Peyer's patch (tissue), 4 donors: ENCODE measurements at places on chromosomes 13 and 19. TPM values are rescaled to one million over a fixed set of nuclear protein-coding genes. Genes with fewer than 3 reads are reported as not detected.

DNA sequence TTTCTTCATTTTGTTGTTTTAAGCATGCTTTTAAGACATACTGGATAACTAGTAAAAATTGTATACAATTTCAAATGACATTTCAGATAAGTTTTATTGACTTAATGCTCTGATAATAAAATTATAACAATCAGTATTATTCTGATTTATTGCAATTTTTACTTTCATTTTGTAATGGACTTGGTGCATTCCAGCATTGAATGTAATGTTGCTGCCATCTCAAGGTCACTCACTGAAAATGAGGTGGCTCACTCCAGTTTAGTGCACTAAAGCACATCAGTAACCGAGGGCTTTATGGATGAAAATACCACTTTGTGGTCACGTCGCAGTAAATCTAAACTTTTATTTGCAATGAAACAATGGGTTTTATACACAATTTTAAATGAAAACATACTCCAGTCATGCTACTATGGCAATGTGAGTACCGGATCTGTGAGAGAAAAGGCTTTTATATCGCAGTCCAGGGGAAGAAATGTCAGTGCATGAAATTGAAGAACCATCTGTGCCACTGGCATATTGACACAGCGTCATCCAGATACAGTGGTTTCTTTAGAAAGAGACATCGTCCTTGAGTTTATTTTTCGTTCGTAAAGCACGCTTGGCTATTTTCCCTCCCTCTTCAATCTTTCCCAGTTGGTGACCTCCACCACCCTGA lies 20.7 kb upstream of the ZNF507 start:
- DNase-seq = no peak

DNA sequence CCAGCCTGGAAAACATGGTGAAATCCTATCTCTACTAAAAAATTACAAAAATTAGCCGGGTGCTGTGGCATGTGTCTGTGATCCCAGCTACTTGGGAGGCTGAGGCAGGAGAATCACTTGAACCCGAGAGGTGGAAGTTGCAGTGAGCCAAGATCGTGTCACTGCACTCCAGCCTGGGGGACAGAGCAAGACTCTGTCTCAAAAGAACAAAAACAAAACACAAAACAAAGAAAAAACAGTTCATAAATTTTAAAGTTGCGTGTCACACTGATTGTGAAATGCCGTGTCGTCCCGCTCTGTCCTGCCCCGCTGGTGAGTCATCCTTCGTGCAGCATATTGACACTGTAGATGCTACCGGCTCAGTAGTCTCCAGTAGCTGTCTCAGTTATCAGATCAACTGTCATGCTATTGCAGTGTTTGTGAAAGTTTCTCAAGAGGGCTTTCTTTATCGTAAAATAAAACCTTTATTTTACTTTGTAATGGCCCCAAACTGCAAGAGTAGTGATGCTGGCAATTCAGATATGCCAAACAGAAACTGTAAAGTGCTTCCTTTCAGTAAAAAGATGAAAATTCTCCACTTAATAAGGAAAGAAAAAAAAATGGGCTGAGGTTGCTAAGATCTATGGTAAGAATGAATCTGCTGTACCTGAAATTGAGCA lies 36.4 kb upstream of the IGFL1 start:
- peak; percentile 27 for DNase-seq

Gene PRDX2
- total RNA-seq = 402 TPM

DNA sequence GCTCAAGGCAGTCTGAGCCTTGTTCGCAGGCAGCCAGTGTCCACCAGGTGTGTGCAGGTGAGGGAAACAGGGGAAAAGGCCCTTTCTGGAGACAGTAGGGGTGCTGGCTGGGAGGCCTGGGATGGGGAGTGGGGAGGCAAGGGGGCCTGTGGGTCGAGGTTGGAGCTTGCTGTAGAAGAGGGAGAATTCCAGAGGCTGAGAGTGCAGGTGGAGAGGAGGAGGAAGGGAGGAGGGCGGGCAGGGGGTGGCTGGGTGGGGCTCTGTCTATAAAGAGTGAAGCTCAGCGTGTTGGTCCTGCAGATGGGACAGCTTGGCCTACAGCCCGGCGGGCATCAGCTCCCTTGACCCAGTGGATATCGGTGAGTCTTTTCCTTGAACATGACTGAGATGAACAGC lies at the start of gene CCL25:
Gene CCL25 (plus strand): TSS at position 297 of the 396 bp plus-strand sequence. CDS start 290 bp downstream, outside the sequence.
- DNase-seq = no peak

Gene INAFM1
- 17.2 TPM for total RNA-seq

Gene OR7D2
- not detected for total RNA-seq

GRCh38 chr19:29532956-29533355 lies 7.2 kb downstream of the VSTM2B start:
- peak; percentile 34 for DNase-seq

Gene PSG1
- total RNA-seq = not detected

Gene ZNF616
- total RNA-seq = 4.9 TPM

Gene OR4F17
- not detected for total RNA-seq

Gene ALOX5AP
- 7.9 TPM for total RNA-seq

- no peak for DNase-seq
Observed at GRCh38 chr13:62512194-62513141, 1096.8 kb upstream of the PCDH20 start.

DNA sequence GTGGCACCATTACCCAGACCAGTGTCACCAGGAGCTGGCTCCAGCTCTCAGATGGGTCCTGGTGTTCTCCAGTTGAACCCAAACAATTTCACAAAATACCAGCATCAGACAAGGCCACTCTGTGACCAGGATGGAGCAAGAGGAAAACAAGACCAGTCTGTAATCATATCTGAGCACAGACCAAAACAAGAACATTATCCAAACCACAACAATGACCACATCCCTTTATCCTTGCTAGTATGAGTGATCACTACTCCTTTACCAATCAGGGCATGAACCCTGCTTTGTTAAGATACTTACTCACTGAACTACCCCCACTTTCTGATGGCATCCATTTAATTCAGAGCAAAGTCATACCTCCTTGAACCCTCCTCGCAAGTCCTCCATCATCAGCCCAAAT lies 145.9 kb downstream of the NUFIP1 start:
- DNase-seq = no peak

- peak; percentile 38 for DNase-seq
Observed at GRCh38 chr19:17846146-17846545, 1.6 kb downstream of the JAK3 start.
